Mammary epithelial cell (primary cell): ENCODE measurements at places on chromosomes 12 and 14.
A peak's percentile ranks its signal among the peaks of the same experiment; 100 is the strongest.

GRCh38 chr12:58548801-58549200 lies 371.5 kb downstream of the LRIG3 start:
- DNase-seq: no peak

GRCh38 chr14:104100171-104101085 lies 14.9 kb downstream of the ASPG start:
- DNase-seq: no peak

DNA sequence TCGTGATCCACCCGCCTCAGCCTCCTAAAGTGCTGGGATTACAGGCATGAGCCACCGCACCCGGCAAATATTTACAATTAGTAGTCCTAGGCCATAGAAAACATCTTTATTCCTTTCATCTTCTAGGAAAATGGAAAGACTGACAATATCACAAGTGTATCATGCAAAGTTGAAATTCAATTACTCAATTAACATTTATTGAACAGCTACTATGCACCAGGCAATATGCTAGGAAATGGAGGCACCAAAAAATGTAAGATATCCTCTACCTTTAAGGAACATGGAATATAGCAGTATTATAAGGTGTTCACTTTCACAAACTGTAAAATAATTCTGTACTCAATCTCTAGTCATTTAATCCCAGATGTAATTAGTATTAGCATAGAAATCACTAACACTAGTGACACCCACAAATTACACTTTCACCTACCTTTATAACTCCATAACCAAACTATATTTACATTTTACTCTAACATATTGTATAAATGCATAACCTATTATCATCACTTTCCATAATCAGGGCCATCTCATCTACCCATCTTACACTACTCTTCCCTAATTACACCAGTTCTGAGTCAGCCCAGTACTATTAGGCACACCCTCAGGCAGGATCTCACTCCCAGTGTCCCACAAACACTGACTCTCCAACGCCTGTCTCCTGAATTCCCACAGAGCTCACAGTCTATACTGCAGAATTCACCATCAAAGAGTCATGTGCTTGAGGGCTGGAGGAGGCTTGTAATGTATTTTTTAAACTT lies 10.4 kb downstream of the CORO1C start:
- DNase-seq: peak; percentile 76

- DNase-seq: peak; percentile 80
Observed at GRCh38 chr14:64806202-64806861, 73.4 kb downstream of the SPTB start.

DNA sequence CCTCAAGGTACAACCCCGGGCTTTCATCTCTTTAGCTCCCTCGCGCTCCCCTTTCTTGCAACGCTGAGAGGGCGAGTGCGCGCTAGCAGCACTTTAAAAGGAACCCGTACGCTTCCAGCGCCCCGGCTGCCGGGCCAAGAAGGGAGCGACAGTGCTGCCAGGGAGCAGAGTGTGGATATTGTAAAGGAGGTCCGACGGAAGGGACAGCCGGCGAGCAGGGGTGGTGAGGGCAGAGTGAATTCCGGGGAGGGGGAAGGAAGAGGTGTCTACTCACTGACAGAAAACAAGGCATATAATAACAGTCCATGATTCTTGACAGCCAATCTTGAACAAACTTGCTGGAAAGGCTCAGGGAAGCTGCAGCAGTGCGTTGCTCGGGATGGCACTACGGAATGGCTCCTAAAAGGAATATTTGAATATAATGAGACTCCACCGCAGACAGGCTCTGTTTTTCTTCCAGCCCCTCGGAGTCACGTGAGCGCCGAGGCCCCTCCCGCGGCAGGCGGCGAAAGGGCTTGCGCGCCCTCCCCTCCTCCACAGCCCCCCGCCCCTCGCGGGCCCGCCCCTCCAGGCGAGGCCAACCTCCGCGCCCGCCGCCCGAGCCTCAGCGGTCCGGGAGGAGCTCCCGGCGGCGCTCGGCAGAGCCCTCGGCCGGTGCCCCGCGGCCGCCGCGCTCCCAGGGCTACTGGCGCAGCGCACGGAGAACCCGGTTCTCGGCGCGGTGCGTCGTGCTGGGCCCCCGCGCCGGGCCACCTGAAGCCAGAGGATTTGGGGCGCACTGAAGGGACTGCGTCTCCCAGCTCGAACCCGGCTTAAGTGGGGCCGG lies 3.4 kb downstream of the BMP4 start:
- DNase-seq: peak; percentile 59

DNA sequence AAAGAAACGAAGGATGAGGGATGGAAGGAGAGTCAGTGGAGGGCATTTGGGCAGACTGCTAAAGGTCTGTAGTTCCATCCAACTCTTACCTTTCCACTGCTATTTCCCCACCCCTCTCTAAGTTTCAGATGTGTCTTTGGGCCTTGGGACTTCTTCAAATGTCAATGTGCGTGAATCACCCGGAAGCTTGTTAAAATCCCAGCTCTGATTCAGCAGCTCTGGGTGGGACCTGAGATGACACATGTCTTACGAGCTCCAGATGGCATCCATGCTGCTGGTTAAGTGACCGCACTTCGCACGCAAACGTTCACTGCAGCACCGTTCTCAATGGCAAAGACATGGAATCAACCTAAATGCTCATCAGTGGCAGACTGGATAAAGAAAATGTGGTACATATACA lies 309.9 kb downstream of the VRK1 start:
- DNase-seq: no peak

- DNase-seq: no peak
Observed at GRCh38 chr14:93047661-93048060, 68.1 kb downstream of the ITPK1 start.

DNA sequence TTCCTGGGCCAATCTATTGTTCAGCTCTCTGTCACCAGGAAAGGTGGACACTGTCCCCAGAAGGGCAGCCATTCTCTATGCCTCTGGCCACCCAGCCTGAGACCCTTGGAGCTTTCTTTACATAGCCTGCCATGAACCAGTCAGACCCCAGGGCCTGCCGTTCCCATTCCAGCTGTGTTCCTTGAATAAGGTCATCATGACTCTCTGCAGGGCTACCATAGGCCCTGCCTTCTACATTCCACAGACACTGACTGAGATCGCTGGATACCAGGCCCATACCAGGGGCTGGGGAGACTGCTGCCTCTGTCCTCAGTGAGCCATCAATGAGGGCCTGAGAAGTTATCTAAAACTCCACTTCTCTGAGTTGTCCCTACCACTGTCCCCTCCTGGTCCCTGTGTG lies 75.5 kb downstream of the SYNE3 start:
- no peak for DNase-seq

- DNase-seq: no peak
Observed at GRCh38 chr14:49036984-49037516, 549.1 kb downstream of the RPS29 start.

GRCh38 chr12:128483526-128484255 lies 216.7 kb downstream of the TMEM132C start:
- no peak for DNase-seq

- DNase-seq: no peak
Observed at GRCh38 chr12:56905852-56906251, 28.4 kb downstream of the SDR9C7 start.

DNA sequence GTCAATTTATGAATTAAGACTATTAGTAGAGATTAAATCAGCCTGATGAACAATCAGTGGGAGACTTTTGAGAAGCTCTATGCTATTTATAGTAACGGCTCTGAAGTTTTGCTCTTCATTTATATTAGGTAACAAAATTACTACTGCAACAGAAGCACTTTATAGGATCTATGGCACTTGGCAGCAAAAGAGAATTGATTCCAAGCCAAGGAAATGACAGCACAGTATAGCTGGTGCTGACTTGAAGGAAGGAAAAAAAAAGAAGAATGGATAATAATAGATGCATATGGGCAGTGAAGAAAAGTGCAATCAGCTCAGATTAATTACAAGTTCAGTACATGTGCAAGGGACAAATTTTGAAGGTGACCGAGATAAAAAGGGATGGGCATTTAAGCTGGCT lies 228.2 kb upstream of the PPFIA2 start:
- no peak for DNase-seq

- no peak for DNase-seq
Observed at GRCh38 chr12:128388461-128389000, 121.6 kb downstream of the TMEM132C start.

- DNase-seq: no peak
Observed at GRCh38 chr14:61607570-61608244, 87.6 kb upstream of the HIF1A start.

DNA sequence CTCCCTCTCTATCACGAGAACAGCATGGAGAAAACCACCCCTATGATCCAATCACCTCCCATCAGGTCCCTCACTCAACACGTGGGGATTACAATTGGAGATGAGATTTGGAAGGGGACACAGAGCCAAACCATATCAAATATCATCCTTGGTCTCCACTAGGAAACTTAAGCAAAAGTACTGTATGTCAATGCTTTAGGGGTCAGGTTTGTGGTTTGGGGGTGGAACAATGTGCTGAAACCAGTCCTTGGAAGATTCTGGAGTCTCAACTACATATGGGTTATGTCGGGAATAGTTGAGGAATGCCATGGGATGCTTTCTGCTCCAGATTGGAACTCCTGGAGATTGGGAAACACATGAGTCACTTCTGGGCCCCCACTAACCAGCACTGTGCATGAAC lies 48.3 kb upstream of the CCDC63 start:
- DNase-seq: no peak

DNA sequence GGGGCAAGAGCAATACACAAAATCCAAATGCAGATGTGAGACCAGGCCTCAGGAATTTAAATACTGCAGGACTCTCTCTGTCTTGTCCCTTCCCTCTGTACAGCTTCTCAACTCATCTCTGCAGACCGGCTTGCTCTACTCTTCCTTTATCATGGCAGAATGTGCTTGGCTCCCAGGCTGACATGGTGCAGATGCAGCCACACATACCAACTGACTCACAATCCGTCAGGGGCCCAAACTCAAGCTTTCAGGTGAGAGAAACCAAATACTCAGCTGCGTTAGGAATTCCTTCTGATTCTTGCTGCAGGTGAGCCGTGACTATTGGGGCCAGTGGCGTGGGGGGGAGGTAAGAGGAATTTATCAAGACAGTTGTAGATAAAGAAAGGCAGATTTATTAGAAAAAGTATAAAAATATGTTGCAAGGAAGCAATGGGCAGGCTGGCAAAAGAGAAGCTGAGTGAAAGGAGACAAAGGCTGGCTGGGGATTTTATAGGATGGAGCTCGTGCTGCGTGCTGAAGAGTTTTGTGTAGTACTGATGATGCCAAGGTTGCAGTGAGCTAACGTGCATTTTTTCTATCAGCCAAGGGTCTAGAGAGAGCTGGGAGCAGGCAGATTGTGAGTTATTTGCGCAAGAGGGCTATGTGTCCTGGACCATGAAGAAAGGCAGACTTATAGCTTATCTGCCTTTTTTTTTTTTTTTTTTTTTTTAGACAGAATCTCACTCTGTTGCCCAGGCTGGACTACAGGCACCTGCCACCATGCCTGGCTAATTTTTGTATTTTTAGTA lies 5.0 kb upstream of the LGALS3 start:
- DNase-seq: no peak

- no peak for DNase-seq
Observed at GRCh38 chr12:52660934-52661499, 9.0 kb upstream of the KRT2 start.

- no peak for DNase-seq
Observed at GRCh38 chr12:47799357-47799955, 20.2 kb downstream of the HDAC7 start.

DNA sequence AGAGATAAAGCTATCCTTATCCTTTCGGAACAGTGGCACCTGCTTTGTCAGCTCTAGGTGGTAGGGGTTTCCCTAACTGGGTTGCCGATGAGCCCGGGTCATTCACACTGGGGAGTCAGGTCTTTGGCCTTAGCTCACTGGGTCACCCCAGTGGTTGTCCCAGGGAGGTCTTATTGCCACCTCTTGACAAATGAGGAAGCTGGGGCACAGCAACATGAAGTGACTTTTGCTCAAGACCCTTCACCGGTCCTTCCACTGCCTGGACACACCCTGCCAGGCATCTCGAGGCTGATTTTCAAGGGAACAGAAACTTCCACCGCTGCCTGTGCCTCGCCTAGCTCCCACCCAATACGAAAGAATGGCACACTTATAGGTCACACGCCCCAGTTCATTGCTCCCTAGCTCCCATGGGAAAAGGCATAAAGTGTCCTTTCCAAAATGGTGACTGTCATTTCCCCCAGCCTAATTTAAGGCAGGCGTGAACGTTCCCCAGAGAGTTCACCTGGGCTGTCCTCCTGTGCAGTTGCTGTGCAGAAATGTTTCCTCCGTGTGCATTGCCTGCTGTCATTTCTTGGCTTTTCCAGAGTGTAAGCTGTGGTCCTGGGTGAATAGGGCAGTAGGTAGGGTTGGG lies 156.1 kb upstream of the CCND2 start:
- DNase-seq: no peak

DNA sequence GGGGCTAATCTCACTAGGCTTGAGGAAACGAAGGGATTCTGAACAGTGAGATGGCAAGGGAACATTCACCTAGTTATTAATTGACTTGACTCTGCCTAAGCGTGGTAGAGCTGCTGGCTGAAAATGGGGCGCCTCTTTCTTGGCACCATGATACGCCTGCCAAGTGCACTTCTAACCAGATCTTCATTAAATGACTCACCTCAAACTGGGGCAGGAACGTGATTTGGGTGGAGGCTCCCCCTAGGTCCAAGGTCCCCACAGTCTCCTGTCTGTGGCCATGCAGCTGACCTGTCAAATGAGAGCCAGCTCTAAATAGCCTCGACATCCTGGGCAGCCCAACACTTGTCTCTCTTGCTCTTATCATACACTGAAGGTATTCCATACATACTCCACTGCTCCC lies 26.0 kb downstream of the COQ6 start:
- no peak for DNase-seq

GRCh38 chr12:53051058-53051880 lies 1.4 kb downstream of the TNS2 start:
- no peak for DNase-seq

GRCh38 chr14:68228656-68229055 lies 409.1 kb downstream of the RAD51B start:
- no peak for DNase-seq

DNA sequence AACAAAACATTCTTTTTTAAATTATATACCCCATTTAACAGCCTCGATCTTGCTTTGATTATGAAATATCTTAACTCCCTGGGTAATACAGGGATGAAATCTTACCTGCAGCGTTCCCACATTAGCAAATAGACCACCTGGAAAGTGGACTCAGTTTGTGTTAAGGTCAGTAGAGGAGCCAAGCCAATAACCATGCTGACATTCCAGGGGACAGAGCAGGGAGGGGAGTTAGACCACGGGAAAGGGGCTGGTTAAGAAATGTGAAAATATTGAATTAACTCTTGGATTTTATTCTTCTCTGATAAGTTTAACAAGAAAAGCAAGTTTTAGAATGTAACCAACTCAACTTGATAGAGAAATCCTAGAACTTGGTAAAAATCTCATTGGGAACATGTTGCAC lies 144.9 kb upstream of the CLEC14A start:
- DNase-seq: no peak

DNA sequence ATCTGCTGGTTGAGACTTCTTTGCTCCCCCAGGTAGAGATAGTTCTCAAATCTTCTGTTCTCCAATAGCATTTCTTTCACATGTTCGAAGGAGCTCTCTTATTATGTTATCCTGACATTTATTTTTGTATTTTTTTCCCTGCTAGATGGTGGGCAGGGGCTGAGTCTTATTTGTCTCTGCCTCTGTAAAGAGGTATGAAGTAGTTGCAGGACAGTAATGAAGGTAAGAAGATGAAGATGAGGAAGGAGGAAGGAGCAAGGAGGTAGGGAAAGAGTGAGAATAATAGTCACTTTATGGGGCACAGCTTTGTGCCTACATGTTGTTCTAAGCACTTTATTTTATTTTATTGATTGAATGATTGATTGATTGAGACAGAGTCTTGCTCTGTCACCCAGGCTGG lies 5.0 kb upstream of the CIROP start:
- no peak for DNase-seq
